ENCODE measurements at places on chromosomes 2 and 18. TPM values are rescaled to one million over a fixed set of nuclear protein-coding genes. Genes with fewer than 3 reads are reported as not detected.

The RFX8 gene
- 1.6 TPM for total RNA-seq

The FABP1 gene
- total RNA-seq = not detected

The TMEM198 gene
- 3.8 TPM for total RNA-seq

The C2orf80 gene
- total RNA-seq = not detected

The LRATD1 gene
- total RNA-seq = not detected

The ANO7 gene
- total RNA-seq = 4.3 TPM

The DSG2 gene
- total RNA-seq = 1.4 TPM

The MAP2 gene
- total RNA-seq = not detected

The LIMS3 gene
- not detected for total RNA-seq

The ARHGAP25 gene
- total RNA-seq = 39.9 TPM

The SIX3 gene
- total RNA-seq = 0.25 TPM

The STPG4 gene
- total RNA-seq = not detected

GRCh38 chr2:101253013-101253702 is 472 bp downstream of the CNOT11 start:
- DNase-seq = peak; percentile 74

- DNase-seq = no peak
Measured at GRCh38 chr2:63544017-63544627, 44.2 kb downstream of the WDPCP start.

DNA sequence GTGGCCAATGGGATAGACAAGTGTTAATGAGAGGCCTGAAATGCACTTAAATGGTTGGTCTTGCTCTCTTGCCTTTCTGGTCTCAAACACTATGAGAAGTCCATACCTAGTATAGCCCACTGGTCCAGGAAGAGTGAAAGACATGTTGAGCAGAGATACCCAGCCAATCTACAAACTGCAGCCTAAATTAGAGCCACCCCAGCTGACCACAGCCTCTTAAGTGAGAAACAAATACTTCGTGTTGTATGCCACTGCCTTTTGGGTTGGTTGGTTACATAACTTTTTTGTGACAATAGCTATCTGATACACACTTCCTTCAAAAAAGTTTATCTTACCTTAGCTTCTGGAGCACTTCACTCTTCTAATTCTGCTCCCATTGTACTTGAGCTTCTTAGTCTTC is 8.8 kb upstream of the EXOC6B start:
- no peak for DNase-seq

- no peak for DNase-seq
Measured at GRCh38 chr2:207764096-207764630, 5.5 kb downstream of the FZD5 start.

- DNase-seq = no peak
Measured at GRCh38 chr2:231362555-231363184, 32.8 kb upstream of the B3GNT7 start.

DNA sequence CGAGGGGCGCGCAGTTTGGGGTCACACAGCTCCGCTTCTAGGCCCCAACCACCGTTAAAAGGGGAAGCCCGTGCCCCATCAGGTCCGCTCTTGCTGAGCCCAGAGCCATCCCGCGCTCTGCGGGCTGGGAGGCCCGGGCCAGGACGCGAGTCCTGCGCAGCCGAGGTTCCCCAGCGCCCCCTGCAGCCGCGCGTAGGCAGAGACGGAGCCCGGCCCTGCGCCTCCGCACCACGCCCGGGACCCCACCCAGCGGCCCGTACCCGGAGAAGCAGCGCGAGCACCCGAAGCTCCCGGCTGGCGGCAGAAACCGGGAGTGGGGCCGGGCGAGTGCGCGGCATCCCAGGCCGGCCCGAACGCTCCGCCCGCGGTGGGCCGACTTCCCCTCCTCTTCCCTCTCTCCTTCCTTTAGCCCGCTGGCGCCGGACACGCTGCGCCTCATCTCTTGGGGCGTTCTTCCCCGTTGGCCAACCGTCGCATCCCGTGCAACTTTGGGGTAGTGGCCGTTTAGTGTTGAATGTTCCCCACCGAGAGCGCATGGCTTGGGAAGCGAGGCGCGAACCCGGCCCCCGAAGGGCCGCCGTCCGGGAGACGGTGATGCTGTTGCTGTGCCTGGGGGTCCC is at the start of gene ITGA4:
Gene ITGA4, plus strand, starts transcription at position 266 of the 620 bp plus-strand sequence. Its CDS starts 269 bp downstream, at position 535.
- peak; percentile 87 for DNase-seq

GRCh38 chr2:54666634-54667265 is 56.7 kb upstream of the EML6 start:
- DNase-seq = no peak

DNA sequence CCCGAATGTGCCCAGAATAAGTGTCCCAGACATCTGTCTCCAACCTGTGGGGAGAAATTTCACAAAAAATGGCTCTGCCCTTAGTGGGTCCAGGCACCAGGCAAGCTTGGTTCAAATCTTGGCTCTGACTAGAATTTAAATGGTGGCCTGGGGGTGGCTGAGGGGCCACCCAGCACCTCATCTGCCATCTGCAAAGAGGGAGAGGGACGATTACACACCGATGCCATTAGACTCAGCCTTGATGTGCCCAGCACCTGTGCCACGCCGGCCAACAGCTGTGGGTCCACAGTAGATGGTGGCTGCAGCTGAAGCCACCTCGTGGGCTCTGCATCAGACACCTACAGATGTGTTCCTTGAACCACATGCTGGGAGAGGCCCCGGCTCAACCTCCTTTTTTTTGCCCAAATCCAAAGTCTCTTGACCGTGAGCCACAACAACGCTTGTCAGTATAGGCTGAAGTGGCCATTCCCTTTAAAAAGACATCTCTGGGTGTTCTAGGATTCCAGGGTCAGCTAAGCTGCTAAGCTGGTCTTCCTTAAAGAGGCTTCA is 222.0 kb upstream of the RAB6C start:
- no peak for DNase-seq

DNA sequence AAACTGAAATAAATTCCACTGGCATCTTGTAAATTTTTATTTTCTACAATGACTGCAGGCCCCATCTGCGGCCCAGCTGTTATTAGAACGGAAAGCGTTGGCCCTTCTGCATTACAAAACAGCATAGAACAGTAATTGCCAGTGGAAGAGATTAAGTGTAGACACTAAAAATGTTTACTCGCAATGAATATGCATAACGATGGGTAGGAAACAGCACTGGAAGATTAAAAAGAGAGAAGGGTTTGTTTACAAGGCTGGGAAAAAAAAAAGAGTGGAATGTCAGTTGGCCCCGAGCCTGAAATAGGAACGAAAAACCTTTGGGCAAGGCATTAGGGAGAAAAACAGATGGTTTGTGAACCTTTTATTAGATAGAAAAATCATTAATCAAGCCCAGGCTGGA is 275.9 kb upstream of the TCF4 start:
- DNase-seq = no peak

DNA sequence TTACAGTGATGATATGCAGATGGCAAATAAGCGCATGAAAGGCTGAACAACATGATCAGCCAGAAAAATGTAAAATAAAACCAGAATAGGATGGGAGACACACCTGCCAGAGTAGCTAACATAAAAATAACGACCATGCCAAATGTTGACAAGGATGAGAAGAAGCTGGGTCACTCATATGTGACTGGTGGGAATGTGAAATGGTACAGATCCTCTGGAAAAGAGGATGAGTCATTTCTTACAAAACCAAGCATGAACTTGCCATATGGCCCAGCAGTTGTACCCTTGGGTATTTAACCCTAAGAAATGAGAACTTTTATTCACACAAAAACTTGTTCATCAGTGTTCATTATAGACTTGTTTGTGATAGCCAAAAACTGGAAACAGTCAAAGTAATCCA is 143.8 kb downstream of the SH3BP4 start:
- no peak for DNase-seq

GRCh38 chr2:43507137-43507536 is 88.7 kb downstream of the THADA start:
- no peak for DNase-seq

GRCh38 chr2:169623235-169623634 is 39.1 kb downstream of the PPIG start:
- DNase-seq = no peak

DNA sequence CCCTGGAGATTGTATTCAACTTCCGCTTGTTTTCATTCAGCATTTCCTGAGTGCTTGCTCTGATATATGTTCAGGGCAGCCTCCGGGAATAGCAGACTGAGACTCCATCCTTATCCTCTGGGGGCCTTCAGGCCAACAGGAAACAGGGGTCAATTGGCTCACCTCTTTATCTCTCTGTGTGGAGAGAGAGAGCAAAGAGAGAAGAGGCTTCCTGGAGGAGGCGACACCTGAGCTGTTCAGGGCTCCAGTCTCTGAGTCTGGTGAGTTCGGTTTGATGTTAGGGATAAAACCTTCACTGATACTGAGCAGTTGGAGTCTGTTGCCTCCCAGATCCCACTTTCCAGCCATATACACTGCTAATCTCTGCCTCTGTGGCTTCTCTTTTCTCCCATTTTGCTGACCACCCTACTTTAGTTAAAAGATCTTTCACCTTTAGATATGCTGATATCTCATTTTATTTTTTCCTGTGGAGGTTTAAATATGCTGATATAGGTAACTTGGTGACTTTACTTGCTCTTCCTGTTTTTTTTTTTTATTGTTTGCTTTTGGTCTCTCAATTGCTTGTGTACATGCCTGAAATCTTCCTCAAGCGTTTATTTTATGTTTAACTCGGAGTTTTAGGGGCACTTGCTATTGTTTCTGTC is 56.9 kb downstream of the KCNS3 start:
- DNase-seq = no peak

- no peak for DNase-seq
Measured at GRCh38 chr2:206915121-206915520, 24.2 kb upstream of the CPO start.

- no peak for DNase-seq
Measured at GRCh38 chr2:172226244-172227061, 123.8 kb upstream of the DLX2 start.

DNA sequence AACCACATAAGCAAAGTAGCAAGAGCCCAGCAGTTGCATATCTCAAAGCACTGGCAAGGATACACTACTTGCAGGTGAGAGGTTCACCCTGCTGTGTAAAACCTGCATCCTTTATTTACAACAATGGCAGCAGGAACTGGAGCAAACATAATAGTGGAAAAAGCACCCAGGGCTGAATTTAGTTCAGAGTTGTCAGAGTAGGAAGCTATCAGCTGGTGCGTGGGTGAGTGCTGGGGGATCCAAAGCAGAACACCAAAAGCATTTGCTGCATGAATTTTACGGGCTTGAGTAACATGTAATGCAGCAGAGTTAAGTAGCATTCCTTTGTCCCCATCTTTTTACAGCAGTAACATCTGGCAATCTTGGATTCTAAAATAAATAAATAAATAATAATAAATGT is 73.5 kb upstream of the SRD5A2 start:
- DNase-seq = no peak

DNA sequence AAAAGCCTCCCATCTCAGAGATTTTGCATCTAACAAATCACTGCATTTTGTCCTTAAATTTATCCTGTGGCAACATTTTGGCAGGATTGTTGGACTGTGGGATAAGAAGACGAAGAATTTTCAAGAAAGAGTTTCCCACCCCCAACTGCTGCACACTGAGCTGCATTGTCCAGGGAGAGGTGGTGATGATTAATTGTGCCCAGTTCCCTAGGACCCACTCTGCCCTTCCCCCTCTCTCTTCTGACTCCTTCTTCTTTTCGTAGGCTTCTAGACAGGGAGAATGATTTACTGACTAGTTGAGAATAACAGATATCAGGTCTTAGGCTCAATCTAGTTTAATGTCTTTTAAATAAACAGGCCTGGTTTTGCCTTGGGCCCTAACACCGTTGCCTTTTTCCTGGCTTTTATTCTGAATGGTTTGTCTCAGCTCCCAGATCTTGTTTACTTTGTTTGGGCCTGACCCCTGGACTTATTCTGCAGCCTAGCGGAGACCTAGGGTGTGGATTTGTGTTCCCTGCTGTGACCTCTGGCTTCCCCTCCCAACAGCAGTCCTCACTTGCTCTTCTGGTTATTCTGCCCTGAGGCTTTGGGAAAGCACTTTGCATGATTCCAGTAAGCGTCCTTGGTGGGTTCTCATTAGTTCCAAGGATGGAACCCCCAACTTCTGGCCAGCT is 233.3 kb downstream of the INSIG2 start:
- no peak for DNase-seq

DNA sequence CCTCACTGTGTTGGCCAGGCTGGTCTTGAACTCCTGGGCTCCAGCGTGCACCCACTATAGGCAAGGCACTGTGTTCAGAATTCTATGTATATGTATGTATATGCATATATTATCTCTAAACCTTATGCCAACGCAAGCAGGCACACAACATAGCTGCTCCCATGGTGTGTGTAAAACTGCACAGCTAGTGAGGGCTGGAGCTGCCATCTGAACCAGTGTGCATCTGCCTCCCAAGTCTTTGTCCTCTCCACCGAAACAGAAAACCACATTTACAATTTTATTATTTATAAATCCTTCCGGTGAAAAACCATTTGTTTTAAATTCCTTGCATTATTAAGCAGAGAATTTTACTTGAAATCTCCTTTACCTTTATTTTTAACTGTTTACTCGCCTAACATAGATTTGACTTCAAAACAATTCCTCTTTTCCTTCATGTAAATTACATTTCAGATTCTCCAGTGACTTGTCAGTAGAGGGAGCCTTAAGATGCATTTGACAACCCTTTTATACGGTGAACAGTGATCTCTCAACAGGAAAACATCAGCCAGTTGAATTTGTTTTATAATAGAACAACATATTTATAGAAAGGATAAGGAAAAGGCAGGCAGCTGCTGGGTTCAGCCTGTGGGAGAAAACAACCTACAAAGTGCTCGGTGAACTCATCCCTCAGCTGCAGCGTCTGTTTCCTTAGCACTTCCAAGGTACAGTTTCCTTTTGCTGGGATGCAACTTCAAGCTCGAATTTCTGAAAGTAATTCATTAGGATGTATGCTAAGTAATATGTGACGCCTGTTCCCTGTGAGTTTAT is 101.2 kb downstream of the MYT1L start:
- no peak for DNase-seq

Data from activated T-helper 2 cell treated with anti-CD3 and anti-CD28 coated beads, Interferon-gamma antibody, Interleukin-2, Interleukin-4, amounts not matched to agents 10 μg/mL and 5 μg/mL and 100 μg/mL, durations not matched to agents 14 hours and 24 hours and 36 hours (primary cell).